NCI-H774 (cell line): ENCODE measurements at places on chromosomes 2 and 18.

GRCh38 chr2:179239195-179239594, 25.4 kb downstream of the SESTD1 start:
- DNase-seq = no peak

DNA sequence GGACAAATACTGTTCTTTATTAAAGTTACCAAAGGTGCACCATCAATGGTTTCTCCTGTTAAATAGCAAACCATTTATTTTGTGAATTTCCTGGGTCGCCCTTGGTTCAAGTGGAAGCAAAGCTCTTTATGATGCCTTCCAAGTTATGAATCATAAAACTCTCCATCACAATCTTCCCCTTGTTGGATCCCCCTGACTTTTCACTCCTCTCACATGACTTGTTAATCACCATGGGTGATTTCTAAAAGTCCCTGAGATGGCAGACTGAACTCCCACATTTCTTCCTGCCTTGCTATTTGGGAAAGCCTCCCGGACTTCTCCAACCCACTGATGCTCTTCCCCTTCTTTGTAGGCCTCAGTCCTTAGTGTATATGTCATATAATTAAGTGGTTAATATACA, 176.0 kb downstream of the THADA start:
- no peak for DNase-seq

GRCh38 chr18:77160515-77160914, 27.9 kb upstream of the MBP start:
- DNase-seq = no peak

GRCh38 chr2:120855855-120856405, 120.3 kb downstream of the GLI2 start:
- DNase-seq = no peak

DNA sequence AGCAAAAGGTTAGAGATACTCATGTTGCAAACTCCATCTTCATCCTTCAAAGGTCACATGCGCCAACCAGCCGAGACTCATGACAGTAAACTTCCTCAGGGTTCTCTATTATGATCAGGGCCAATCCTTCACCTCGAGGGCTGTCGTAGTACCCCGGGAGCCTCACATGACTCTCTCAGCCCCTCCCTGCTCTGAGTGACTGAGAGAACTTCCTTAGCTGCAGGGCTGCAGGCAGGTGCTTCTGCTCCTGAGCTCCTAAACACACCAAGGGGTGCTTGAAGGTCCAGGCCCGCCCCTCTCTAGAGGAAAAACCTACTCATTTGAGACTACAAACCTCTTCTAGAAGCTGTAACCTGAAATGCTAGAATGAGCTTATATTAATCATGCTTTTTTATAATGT, 48.2 kb downstream of the LONRF2 start:
- no peak for DNase-seq

DNA sequence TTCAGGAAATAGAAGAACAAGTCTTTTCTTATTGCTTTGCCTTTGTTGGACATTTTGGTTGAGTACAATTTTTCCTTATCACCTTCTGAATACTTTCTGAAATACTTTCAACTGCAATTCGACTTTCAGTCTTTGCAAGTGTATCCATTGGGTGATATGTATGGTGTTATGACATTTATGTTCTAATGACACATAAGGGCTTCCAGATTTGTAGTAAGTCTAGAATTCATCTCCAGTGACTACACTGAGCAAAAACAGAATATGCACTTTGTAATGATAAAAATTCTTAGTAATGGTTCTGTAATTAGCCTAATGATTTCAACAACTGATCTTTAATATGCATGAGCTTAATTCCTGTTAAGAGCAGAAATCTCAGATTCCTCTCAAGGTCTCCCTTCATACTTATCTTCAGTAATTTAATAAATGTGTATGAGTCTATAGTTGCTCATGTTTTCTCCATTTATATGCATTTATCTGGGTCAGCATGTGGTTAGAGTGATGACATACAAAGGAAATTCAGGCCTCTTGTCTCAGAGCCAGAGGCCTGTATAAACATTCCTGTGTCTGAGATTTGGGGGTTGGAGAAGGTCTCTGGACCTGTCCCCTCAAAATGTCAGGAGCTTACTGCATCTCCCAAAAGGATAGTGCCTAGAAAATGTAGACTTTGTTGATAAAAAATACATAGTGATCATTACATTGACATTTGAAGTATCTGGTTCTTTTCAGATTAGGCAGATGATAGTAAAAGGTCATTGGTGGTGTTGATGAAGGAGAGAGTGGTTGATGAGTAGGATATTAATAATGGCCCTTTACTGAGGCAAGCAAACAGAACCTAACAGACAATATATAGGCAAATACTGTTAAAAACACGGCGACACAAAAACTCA, 114.9 kb downstream of the QPCT start:
- no peak for DNase-seq

GRCh38 chr18:2978661-2979106, 34.3 kb downstream of the LPIN2 start:
- DNase-seq = no peak

DNA sequence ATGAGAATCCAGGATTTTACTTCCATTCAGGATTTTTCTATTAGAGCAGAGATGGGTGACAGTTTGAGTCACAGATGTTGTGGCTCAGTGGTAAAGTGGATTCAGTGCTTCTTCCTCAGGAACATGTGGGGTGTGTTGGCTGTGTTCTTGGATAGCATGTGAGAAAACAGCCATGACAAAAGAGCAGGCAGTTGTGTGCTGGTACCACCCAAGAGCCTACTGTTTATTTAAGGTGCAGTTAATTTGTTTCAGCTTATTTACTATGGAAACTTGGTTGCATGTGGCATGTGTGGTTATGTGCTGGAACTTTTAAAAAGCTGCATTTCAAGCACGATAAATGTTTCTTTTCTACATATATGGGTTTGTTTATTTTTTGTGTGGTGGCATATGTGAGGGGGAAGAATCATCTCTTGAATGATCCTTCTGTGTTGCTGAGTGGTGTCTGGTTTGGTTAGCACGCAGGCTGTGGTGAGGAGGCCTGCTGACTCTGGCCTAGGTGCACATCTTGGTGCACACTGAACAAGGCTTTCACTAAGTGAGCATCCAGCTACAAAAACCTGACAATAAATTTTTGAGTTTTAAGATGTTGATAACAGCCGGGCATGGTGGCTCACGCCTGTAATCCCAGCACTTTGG, 67.3 kb downstream of the SPTBN1 start:
- DNase-seq = no peak

GRCh38 chr2:236319036-236319435, 54.8 kb upstream of the ASB18 start:
- no peak for DNase-seq

DNA sequence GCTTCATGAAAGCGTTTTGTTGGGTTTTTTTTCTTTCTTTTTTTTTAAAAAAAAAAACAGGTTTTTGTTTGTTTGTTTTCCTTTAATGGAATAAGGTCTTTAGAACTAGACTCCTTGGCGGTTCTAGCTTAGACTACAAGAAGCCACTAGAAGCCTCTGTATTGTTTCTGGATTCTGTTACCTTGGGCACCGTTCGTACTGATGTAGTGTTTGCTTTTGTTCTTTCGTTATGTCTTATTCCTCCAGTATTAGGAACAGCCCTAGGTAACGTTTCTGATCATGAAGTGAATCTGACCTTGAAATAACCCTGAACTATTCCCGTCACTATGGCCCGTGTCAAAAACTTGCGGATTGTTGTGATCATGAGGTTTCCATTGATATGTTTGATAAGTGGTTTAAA, 164.6 kb downstream of the PTGR3 start:
- DNase-seq = no peak

DNA sequence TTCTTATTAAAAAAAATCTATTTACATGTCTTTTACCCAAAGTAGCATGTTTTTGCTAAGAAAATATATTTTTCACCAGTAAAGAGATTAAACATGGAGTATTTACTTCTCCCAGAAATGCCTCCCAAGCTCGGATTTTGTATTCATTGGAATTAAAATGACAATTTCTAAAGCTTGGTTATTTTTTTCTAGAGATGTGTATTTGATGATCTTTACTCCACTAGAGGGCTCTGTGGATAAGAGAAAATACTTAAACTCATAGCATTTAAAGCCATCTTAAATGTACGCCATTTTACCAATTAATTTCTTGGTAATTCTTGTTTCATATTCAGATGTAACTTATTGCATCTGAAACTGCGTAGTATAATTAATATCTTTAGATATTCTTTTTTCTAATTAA, 461.4 kb downstream of the GALR1 start:
- DNase-seq = no peak

GRCh38 chr2:174729797-174730697, 34.2 kb downstream of the CHRNA1 start:
- DNase-seq = peak; percentile 10

GRCh38 chr2:88590998-88591613, 36.2 kb downstream of the EIF2AK3 start:
- peak; percentile 7 for DNase-seq

DNA sequence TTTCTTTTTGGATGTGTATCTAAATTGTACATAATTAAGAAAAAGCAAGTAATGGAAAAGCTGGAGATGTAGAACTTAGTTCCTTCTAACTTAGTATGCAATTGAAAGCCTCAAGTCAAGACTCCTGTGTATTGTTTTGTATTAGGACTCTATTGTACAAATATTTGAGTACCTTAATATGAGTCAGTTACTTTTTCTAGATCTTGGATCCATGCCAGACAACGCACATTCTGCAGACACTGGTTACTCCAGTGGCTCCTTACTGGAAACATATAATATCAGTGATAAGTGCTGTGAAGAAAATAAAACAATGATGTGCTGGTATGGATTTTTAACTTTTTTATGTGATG, 1.5 kb downstream of the SLC39A10 start:
- peak; percentile 33 for DNase-seq

- DNase-seq = no peak
Observed at GRCh38 chr18:62509779-62510178, 13.0 kb upstream of the ZCCHC2 start.

DNA sequence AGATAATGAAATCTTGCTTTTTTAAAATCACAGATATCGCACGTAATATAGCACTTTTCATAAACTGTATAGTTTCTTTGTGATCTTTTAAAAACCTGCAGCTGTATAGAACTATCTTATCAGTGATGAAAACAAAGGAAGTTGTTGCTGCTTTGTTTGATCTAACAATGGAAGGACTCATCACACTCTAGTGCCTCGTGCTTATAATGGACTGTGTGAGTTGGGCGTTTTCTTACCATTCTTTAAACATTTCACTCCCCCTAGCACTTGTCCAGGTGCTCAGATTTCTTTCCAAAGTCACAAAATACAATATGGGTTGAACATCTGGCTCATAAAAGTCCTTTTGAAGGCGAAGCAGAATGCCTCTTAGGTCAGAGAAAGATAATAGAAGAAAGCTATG, 94.8 kb upstream of the SPATS2L start:
- no peak for DNase-seq

DNA sequence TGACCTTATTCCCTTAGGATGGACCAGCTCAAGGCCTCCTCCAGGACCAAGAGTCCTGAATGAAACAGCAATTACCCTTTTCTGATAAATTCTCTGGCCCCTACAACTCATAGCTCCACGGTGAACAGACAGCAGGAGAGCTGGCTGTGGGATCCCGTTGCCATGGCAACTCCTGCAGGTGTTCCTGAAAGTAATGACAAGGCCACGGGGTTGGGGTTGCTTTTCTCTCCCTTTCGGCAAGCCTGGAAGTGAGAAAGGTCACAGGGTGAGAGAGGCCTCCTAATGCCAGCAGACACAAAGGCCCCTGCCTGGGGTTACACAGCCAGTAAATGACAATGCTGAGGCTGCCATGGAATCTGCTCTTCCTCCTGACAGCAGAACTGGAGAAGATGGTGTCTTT, 403.0 kb downstream of the NBAS start:
- peak; percentile 26 for DNase-seq
